CD4-positive, alpha-beta T cell treated with Interleukin-17A for 4 hours (primary cell): ENCODE measurements at places on chromosomes 5 and 9.

GRCh38 chr9:15461601-15462000 lies 38.9 kb downstream of the SNAPC3 start:
- DNase-seq, result no peak

DNA sequence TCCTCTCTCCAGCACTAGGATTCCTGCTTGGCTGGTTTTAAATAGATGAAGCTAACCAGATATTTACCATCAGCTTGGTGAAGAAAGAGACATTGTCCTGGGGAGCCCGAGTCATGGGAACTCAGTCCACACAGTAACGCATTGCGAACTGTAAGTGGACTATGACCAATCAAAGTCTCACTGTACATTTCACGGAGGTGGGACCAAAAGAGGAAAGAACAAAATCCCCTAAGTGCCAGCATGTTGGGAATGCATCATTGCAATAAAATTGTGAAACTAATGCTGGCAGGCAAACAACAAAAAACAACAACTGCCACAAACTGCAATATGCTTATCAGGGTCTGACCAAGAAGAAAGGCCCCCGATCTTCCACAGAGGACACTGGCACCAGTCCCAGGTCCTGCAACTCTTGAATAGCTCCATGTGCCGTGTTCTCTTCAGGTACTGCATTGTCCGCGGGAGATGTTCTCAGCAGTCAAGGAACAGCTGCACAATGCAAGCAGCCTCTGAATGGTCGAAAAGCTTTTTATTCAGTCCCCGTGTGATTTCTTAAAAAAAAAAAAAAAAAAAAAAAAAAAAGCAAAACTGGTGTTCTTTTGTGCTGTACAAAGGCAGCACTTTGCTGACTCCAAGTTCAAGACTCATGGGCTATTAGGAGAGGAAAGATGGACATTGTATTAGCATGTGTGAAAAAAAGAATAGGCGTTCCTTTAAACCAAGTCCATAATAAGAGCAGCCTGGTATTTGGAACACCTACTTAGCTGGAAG lies 38.1 kb downstream of the SEMA6A start:
- no peak for DNase-seq

DNA sequence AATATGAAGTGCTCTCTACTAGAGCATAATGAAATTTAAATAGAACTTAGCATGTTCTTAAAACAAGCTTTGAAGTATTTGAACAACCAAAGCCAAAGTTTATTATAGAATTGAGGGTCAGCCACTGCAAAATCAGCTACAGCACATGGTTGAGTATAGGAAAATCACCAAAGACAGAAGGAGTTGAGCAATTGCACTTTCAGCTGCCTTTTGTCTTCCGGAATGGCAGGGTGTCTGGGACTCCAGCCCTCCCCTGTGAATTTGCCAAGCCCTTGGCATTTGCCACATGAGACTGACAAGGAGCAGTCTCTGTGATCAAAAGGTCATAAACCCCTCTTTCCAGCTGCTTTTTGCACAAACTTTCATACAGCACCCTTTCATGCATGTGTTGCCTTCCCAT lies 8.5 kb upstream of the LURAP1L start:
- DNase-seq, result no peak

DNA sequence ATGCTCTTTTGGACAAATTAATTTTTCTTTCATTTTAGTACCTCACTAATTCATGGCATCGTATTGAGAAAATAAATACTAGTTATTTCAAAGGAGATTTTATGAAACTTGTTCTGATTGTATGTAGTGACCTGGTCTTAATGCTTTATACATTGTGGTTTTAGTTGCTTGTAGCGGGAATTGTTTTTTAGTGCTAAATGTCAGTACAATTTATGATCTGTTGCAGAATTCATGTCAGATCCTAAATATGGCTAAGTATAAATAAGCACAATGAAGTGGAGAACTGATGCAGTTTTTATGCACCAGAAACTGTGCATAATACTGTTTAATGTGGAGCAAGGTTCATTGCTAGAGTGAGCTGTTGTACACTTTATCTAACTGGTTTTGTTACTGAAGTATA lies 308.8 kb downstream of the PJA2 start:
- DNase-seq, result no peak

- DNase-seq, result no peak
Observed at GRCh38 chr5:16656561-16657191, 39.9 kb upstream of the RETREG1 start.

DNA sequence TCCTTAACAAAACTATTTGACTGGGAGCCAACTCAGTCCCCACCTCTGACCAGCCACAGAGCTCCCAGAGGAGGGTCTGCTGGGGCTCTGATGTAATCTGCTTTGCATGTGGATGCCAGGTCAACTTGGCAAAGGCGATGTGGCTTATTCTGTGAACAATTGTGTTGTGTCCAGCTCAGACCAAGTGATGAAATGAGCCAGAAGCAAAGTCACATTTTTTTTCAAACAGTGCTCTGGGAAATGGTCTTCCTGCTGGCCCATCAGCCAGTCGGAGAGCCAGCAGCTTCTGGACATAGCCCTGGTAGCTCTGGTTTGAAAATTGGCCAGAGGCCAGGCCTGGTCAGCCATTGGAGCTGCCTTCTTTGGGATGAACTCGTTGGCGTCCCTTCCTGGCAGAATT lies 86.5 kb downstream of the ANGPTL2 start:
- DNase-seq, result no peak

GRCh38 chr5:96338624-96339415 lies 94.2 kb downstream of the PCSK1 start:
- DNase-seq, result no peak

DNA sequence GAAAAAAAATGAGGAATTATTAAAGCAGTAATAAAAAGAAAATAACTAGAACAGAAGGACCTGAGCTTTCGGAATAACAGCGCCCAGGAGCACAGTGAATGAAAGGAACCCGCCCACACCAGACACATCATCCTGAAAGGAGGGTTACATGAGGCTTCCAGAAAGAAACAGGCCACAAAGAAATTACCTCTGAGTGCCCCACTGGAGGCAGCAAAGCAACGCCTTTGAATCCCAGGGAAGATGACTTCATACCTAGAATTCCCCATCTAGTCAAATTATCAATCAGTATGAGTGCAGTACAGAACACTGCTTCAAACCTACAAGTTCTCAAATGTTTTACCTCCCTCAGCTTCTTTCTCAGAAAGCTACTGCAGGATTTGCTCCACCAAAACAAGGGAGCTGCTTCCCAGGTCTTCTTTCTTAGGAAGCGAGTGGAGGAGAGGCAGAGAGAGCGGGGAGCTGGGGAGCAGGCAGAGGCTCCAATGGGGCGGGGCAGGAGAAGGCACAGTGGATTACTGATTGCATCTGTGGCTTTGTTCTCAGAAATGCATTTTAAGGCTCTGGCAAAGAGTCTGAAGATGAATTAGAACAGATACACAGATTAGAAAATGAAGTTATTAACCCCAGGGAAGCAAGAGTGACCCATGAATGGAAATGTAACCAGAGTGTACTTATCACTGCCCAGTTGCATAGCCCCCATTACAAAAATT lies 87.1 kb downstream of the SEMA4D start:
- DNase-seq, result peak; percentile 58

DNA sequence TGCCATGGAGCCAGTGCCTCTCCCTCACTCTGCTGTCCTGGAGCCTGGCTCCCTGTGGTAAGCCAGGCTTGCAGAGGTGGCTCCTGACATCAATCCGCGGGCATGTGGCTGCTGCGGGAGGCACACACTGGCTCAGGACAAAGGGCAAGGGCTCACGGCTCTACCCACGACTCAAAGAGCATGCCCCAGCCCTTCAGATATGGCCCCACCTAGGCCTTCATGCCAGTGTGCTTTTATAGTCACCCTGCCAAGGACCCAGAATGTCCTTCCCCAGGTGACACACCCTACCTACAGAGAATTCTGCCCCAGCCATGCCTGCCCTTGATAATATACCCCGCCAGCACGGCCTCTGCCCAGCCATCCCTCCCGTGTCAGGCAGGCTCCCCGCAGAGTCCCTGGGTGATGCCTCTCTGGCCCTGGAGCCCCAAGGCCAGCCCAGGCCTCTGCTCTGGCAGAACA lies 1.6 kb downstream of the MGAT4B start:
- no peak for DNase-seq

DNA sequence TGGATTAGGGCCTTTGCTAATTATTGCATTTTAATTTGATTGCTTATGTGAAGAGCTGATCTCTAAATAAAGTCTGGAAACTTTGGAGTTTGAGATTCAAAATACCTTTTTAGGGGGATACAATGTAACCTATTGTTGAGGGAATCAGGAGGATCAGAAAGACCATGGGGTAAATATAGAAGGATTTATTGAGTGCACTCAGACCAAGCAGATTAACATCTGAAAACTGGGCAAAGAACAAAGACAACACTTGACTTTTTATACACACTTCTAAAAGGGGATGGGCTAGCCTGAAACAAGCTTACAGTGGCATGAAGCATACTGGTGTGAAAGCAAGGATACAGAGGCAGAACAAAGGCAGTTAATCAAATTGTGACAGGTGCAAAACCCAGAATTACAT lies 174.3 kb downstream of the MRPS30 start:
- no peak for DNase-seq

DNA sequence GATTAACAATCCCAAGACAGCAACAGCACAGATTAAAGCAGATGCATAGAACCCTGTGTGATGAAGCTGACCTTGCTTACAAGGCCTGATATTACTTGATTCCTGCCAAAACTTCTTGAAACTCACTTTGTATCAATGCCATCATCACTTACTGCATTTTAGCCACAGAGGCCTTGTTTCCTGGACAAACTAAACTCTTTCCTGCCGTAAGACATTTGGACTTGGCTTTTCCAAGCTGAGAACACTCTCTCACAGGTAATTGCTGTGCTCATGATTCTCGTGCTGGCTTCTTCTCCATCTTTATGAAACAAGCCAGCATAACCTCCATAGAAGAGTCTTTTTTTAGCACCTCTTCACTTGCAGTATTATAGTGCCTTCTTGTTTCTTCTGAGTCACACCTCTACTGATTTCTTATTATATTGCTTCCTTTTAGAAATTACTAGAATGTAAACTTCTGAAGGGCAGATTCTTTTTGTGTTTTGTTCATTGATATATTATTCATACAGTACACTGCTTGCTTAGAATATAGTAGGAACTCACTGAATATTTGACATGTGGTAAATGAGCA lies 456.5 kb upstream of the ZNF608 start:
- no peak for DNase-seq

- DNase-seq, result no peak
Observed at GRCh38 chr5:78483809-78484521, 123.5 kb downstream of the SCAMP1 start.

- no peak for DNase-seq
Observed at GRCh38 chr9:133729617-133730281, 8.4 kb downstream of the SARDH start.

GRCh38 chr9:105052346-105052745 lies 124.4 kb upstream of the ABCA1 start:
- no peak for DNase-seq
